ENCODE measurements at places on chromosomes 4 and X.

DNA sequence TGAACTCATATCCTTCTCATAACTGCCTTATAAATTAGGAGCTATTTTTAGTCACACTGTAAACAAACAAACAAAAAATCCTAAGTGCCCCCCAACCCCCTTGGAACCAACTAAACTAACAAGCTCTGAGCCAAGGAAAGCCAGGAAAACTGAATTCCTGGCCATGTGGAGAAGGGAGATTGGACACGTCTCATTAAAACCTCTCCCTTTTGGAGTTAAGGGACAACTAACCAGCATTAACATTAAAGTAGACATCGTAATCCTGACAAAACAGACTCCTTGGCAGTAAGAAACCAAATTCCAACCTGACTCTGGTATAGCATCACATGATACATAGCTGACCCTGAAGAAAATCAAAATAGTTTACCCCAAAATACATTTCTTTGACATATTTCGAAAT is 937.1 kb upstream of the GRIA3 start:
- no peak for DNase-seq

GRCh38 chr4:188624370-188624769 is 485.1 kb downstream of the TRIML1 start:
- DNase-seq, result no peak

GRCh38 chr4:150012851-150013360 is 65.3 kb upstream of the DCLK2 start:
- DNase-seq, result no peak

DNA sequence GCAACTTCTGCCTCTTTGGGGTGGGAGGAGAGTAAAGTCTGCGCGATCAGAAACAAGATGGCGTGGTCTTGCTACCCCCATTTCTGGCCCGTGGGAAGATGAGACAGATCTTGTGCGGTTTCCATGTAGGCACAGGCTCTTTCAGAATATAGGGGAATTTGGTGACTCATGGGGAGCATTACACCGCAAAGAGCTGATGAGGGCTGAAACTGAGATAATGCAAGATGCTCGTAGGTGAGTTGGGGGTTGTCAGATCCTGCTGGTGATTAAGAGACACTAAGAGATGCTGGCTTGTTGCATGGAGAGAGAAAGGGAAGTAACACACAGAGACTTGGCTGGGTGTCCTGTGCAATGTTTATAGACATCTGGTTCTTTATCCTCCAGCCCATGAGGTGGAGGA is 1.5 kb downstream of the EVC start:
- no peak for DNase-seq

GRCh38 chr4:163679189-163679588 is 184.7 kb downstream of the TMA16 start:
- no peak for DNase-seq

GRCh38 chrX:141375011-141375760 is 132.9 kb upstream of the SPANXC start:
- DNase-seq, result no peak

DNA sequence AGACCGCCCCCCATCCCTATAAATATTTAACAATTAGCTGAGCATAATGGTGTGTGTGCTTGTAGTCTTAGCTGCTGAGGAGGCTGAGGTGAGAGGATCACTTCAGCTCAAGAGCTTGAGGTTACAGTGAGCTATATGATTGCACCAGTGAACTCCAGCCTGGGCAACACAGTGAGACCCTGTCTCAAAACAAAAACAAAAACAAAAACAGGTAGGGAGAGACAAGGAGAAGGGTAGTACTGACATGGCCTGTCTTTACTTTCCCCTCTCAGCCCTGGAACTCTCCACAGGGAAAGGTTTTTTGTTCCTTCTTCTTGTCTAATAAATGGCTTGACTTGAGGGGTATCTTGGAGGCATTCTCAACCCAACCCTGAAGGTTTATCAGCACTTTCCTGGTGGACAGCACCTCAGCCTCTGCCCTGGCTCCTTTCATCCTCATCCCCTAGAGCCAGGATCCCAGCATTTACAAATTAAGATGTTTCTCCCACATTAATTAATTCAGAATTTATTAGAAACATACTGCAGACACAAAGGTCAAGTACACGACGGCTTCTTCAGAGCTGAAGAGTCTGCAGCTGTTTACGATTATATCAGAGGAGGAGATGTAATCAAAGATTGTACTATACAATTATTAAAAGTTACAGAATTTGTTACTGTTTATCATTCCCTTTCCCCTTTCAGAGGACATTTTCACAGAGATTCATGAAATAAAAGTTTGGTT is 131.8 kb downstream of the AFF1 start:
- no peak for DNase-seq

Measured in activated T-cell treated with anti-CD3 and anti-CD28 coated beads for 1 hour (primary cell).